ENCODE measurements at places on chromosomes 12 and 14.

DNA sequence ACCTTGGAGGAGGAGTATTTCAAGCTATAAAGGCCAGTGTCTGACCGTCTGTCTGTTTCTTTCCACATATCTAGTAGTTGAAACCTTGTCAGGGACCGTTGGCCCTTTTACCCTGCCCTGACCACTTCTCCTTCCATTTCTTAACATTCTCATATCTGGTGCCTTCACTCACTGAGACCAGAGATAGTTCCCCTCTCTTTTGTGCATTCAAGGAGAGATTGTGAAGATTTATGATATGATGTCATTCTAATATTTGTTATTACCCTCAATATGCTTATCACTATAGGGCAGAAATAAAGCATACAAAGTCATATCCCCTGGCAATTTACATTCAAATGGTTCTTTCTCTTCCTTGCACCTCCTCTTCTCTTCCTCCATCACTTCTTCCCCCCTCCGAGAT lies 83.3 kb downstream of the PLXNC1 start:
- no peak for DNase-seq

- no peak for DNase-seq
Observed at GRCh38 chr12:124592050-124592449, 24.6 kb upstream of the NCOR2 start.

GRCh38 chr14:64663174-64663573 lies 41.0 kb upstream of the PLEKHG3 start:
- DNase-seq: no peak

GRCh38 chr12:49000346-49000745 lies 1.2 kb upstream of the DDN start:
- DNase-seq: no peak

DNA sequence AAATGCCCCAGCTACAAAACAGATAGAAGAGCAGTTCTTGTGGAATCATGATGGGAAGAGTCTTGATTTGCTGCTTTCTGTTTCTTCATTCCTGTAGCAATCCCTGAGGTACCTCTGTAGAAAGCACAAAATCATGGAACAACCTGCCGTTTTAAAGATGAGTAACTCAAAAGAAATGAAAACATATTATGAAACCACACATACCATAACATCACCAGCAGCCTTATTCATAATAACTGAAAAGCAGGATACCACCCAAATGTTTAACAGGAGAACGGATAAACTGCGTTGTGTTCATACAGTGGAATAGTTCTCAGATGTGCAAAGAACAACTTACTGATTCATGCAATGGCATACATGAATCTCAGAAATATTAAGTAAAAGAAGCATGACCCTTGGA lies 188.1 kb downstream of the RGS6 start:
- no peak for DNase-seq

DNA sequence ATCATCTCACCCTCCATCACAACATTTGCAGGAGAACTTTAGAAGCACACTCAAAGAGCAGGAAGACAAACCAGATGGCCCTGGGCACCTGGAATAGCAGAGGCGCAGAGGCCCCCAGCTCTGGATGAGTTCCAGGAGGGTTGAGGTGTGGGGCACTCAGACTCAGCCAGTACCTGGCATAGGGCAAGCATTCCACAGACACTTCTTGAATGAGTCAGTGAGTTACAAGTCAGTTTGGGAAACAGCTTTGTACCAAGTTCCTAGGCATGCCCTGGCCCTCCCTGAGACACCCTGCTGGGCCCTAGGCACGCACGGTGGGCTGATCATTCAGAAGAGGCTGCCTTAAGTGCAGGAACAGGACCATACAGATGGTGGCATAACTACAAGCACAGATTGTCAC lies 54.3 kb downstream of the MAP3K9 start:
- DNase-seq: no peak

DNA sequence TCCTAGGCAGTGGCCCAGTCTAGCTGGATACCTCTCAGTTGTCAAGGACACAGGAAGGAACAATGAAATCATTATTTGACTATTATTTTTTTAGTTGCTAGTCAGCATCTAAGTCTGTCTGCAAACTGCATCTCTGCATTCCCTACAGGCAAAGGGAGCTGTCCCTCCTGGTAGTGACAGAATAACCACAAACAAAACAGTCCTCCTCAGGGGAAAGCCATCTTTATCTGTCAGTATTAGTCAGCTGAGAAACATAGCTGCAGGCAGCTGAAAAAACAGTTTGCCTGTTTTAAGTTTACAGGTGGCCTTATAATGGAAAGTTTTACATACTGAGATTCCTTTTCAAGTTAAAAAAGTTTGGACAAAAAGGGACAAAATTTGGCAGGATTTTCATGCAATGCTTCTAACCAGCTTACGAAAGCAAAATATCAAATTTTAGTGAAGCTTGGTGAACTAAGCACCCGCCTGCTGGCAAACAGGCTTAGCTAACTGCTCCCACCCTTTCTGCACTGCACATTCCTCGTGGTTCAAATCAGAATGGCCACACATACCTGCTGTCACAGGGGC lies 29.5 kb downstream of the SLC25A21 start:
- no peak for DNase-seq

DNA sequence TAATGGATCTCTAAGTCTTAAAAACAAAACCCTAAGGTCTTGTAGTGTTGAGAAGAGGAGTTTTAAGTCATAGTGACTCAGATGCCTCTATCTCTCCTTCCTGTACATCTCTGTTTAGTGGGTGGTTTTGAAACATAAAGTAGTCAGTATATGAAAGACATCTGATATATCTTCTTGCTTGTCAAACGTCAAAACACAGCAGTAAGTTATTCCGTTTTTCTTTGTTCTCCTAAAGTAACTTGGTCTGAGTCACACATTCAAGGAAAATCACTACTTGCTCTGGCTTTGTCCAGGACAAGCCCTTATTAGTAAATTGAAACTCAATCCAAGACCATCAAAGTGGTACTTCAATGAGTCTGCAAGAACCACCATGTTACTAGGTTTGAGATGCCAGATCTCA lies 1172.5 kb downstream of the BCL11B start:
- DNase-seq: no peak

GRCh38 chr14:71588028-71588427 lies 344.2 kb upstream of the RGS6 start:
- no peak for DNase-seq

DNA sequence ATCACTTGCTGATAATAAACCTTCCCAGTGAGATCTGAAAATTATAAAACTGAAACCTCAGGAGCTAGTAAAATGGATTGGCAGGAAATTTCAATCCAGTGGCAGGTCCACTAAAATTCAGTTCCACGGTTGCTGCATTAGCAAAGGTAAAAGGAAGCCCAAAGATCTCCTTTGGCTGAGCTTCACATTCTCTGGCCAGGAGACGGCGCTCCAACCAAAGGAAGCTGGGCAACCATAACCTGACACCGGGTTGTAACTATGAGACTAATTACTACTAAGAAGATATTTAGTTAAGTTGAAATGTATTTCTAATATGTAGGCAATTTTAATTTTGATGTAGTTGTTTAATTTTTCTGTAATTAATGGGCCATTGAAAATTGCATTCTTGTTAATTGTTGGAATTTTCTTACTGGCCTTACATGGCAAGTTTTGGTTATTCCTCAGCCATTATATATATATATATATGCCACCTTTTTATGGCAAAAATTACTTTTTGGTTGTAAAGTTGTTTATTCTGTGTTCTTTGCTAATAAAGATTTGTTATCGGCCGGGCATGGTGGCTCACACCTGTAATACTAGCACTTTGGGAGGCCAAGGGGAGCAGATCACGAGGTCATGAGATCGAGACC lies 17.0 kb downstream of the OR8S1 start:
- DNase-seq: no peak

DNA sequence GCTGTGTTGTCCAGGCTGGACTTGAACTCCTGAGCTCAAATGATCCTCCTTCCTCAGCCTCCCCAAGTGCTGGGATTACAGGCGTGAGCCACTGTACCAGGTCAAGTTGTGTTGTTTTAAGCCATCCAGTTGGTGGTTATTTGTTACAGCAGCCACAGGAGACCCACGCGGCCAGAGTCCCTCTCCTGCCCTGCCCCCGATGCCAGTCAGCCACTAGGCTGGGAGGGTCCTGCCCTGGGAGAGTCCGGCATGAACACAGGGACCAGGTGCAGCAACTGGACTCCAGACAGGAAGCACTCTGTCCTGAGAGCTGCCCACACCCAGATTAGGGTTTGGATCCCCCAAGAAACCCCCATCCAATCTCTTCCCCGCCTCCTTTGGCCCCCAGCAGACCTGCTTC lies 44.1 kb upstream of the FZD10 start:
- DNase-seq: no peak

- DNase-seq: no peak
Observed at GRCh38 chr12:76685246-76685678, 78.7 kb upstream of the ZDHHC17 start.

DNA sequence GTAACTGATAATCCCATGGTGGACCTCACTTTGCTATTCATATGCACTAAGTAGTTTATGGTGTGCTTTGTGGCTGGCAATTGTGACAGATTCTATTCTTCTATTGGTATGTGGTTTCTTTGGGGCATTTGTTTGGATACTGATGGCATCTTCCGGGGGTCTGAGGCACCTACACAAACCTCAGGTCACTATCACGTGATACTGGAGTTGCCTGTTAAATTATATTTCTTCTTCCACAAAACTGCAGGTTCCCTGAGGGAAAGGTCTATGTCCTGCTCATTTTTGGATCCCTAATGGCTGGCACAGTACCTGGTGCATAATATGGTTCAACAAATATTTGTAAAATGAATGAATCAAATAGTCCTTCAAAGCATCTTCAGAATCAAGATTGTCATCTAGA lies 49.5 kb upstream of the HELB start:
- no peak for DNase-seq

DNA sequence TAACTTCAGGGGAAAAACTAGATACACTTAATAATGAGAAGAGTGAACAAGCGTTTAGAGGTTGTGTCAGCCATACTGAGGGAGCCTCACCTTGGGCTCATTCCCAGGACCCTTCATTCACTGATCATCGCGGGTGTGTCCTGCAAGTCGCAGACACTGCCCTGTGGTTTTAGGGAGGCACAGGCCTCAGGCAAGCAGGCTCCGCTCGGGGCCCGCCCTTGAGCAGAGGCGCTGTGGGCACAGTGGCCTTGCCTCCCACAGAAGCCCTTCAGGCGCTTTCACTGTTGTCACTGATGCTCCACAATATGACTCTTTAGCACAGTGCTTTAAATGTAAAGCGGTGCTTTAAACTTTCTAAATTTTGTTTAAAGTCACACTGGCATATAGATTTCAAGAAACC lies 67.4 kb downstream of the DDX51 start:
- DNase-seq: no peak

GRCh38 chr14:103560691-103561090 lies 1.8 kb downstream of the BAG5 start:
- no peak for DNase-seq

GRCh38 chr12:51205350-51205749 lies 12.5 kb downstream of the POU6F1 start:
- no peak for DNase-seq

GRCh38 chr12:4224206-4224889 lies 49.2 kb upstream of the CCND2 start:
- DNase-seq: no peak

- DNase-seq: no peak
Observed at GRCh38 chr12:120428597-120429229, 9.2 kb upstream of the COX6A1 start.

- peak; percentile 38 for DNase-seq
Observed at GRCh38 chr12:110937104-110937641, 16.8 kb upstream of the MYL2 start.

Measured in frontal cortex (tissue), 4 donors.